ENCODE measurements at places on chromosomes 11 and 22.

- no peak for DNase-seq
Measured at GRCh38 chr11:24963852-24964251, 467.0 kb downstream of the LUZP2 start.

- no peak for DNase-seq
Measured at GRCh38 chr11:48091426-48092102, 111.2 kb downstream of the PTPRJ start.

DNA sequence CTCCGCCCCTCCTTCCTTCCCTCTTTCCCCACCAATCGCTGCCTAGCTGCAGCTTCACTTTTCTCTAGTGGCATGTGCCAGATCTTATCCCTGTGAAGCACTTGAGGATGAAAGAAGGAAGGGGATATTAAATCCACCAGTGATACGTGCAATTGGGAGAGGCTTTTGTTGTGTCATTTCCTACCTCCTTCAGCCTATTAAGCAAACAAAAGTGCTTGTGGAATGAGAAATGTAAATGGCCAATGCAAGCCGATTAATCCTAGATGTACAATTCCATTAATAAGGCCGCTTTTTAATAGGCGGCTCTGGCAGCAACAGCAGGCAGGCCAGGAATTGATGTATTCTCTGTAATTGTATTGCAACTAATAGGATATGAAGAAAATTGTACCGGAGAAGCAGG lies 23.3 kb downstream of the NTM start:
- no peak for DNase-seq

GRCh38 chr11:1727096-1727690 lies 23.2 kb downstream of the IFITM10 start:
- no peak for DNase-seq

GRCh38 chr22:22928666-22929380 lies 41.2 kb downstream of the IGLL5 start:
- no peak for DNase-seq

DNA sequence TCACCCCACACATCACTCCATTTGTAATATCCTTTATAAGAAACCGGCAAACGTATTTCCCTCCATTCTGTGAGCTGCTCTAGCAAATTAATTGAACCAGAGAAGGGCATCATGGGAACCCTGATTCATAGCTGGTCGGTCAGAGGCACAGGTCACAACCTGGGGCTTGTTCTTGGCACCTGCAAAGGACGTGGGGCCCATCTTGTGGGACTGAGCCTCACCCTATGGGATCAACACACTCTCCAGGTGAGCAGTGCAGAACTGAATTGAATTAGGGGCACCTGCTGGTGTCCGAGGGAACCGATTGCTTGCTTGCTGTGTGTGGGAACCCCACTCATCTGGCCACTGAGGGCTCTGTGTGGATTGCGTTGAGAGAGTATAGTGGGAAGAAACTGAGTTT lies 145.3 kb downstream of the CTTN start:
- no peak for DNase-seq

- no peak for DNase-seq
Measured at GRCh38 chr22:42256220-42256619, 14.2 kb downstream of the TCF20 start.

DNA sequence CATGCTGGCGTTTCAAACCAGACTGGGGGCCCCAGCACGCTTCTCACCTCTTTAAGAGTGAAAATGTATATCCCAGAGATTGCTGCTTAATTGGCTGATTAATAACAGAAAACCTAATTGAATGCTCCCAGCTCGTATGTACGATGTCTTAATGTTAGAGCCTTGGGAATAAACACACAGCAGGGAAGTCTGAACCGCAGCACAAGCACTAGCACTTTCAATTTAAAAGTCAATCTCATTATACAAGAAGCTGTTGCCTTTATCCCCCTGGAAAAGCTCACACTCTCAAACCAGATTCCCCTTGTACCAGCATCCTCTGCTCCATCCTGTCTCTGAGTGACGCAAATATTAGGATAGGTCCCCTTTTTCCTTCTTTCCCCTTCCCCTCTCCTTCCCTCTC lies 449.1 kb downstream of the MN1 start:
- no peak for DNase-seq

- no peak for DNase-seq
Measured at GRCh38 chr11:116680349-116681125, 92.2 kb downstream of the BUD13 start.

DNA sequence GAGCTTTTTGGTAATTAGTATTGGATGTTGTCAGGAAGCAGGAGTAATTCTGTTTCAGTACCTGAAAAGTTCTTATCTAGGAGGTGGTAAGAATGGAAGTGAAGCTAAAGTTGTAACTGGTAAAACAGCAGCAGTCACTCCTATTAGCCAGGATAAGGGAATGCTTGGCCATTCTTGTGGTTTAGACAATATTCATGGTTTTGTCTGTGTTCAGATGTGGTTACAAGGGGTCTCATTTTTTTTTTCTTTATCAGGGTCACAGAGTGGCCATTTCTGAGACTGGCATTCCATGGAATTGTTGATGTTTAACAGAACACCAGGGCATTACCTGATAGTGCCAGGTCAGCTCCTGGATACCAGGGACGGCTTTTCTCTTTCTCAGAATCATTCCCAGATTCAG lies 23.8 kb downstream of the TAF1D start:
- no peak for DNase-seq

Data from substantia nigra (tissue), 51 donors.